ENCODE measurements at places on chromosomes 3 and 15.

- no peak for DNase-seq
These were observed 82.9 kb upstream of the THBS1 start for GRCh38 chr15:39497759-39498565.

- no peak for DNase-seq
These were observed 48.1 kb upstream of the TPM1 start for GRCh38 chr15:62994439-62994838.

GRCh38 chr15:50613600-50613999 lies 67.1 kb upstream of the USP50 start:
- DNase-seq = no peak

GRCh38 chr3:142159083-142159740 lies 9.9 kb upstream of the TFDP2 start:
- DNase-seq = no peak

GRCh38 chr15:49045751-49046219 lies 461 bp downstream of the SECISBP2L start:
- DNase-seq = peak; percentile 1
